ENCODE measurements at places on chromosomes 2 and 18.

DNA sequence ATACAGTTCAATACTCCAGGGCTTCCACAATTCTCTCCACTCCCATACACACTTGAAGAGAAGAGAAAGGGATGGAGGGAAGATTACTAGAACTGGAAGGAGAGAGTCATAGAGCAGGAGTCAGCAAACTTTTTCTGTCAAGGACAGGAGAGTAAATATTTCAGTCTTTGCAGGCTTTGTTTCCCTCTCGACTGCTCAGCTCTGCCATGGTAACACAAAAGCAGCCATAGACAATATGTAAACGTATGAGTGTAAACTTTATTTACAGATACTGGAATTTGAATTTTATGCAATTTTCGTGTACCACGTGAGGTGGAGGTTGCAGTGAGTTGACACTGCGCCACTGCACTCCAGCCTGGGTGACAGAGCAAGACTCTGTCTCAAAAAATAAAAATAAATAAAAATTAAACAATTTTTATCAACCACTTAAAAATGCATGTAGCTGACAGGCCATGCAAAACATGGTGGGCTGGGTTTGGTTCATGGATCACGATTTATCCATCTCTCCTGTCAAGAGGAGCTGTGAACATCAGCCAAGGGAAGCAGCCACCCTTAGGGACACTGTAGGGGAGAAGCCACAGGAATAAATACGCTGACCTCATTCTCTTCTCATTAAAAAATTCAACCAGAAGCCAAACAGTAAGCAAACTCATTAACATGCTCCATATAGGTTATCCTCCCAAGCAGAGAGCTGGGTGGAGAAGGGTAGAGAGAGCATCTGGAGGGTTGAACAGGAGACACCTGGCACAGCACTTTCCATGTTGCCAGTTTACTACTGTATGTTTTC lies 266.4 kb upstream of the FN1 start:
- no peak for DNase-seq

DNA sequence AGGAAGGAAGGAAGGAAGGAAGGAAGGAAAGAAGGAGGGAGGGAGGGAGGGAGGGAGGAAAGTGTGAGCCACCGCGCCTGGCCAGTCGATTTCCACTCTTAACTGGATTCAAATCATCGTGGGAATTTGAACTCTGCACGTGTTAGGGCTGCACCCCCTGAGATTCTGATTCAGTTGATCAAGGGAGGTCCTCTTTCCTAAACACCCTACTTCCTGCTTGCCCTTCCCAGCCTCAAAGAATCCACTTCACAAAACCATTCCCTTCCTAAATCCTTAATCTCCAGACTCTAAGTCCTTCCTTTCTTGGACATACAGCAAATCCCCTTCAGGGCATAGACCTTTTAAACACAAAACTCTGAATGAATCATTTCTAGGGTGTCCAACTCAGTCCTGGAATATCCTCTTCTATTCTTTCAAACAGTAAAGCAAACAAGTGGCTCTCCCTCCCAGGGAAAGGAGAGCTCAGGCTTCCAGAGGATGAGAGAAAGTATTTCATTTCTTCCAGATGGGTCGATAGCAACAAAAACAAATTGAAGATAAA lies 68.2 kb upstream of the MBOAT2 start:
- DNase-seq, result no peak

- no peak for DNase-seq
These were observed 450.6 kb upstream of the ST6GAL2 start for GRCh38 chr2:107336526-107336925.

DNA sequence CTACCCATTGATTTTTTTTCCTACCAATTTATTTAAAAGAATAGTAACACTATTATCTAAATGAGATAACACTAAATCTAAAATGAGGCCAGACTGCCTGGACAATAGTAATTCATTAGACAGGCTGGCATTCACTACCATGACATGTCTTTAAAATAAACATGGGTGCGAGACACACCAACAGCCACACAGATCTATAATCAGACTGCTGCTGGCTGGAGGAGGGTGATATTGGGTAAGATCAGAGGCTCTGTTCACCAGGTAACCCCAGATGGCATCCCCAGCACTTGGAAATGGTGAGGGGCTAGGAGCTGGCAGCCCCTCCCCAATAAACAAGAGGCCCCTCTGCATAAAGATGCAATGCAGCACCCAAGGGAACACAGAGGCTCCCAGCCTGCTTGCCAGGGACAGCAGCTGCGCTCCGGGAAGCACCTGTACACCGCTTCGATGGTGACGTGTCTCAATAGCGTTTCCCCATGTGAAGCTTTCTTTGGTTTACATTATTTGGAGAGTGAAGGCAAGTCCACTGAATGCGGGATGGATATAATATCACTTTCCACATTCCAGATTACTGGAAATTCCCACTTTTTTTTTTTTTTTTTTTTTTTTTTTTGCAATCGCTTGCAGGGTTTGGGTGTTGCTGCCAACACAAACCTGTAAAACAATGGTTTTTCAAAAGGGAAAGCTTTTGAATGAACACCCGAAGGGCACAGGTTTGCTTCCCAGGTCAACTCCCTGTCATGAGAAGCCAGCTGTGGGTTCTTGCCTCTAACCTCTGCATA lies 159.0 kb downstream of the ZNF516 start:
- DNase-seq, result no peak

DNA sequence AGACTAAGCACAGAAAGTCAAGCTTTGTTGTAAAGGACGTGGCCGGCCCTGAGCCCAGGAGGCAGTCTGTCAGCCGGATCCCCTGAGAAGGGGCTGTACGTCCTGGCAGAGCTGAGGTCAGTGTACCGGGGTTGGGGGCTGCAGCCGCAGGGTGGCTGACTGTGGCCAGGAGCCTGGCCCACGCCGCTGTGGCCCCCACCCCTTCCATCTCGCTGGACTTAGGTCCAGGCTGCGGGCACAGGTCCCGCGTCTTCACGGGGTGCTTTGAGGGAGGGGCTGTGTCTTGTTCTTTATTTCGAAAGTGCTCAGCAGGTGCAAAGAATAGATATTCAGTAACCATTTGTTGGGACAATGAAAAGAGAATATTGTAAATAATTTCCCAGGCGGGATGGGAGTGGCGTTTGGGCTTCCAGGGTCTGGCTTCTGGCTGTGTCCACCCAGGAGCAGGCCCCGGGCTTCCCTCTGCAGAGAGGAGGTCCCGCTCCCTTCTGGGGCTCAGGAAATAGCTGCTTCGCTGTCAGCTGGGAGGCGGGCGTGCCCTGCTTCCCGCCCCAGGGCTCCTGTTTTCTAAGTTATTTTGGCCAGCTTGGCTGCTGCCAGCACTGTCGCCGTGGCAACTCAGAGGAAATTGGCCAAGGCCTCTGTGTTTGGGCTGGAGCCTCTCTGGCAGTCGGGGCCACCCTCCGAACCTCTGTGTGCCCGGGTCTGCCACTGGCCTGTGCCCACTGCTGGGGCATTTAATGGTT lies 7.4 kb downstream of the NFATC1 start:
- no peak for DNase-seq

DNA sequence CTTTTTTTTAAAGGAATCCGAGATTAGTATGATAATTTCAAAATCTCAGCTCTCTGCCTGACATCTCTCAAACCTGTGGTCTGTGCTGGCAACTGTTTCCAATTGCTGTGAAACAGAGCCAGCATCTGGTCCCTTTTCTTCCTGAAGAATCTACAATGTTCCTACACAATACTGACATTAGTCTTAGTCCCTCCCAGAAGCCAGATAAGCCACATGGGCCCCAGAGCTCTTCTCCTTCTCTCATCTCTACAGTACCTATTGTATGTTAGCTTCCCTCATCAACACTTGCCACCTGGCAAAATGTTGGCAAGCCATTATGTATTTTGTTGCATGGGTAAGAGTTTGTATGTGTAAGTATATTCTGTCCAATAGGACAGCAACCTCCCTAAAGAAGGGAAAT lies 62.9 kb upstream of the CDKL4 start:
- no peak for DNase-seq

- no peak for DNase-seq
These were observed 5.0 kb downstream of the B3GNT2 start for GRCh38 chr2:62200868-62201267.

DNA sequence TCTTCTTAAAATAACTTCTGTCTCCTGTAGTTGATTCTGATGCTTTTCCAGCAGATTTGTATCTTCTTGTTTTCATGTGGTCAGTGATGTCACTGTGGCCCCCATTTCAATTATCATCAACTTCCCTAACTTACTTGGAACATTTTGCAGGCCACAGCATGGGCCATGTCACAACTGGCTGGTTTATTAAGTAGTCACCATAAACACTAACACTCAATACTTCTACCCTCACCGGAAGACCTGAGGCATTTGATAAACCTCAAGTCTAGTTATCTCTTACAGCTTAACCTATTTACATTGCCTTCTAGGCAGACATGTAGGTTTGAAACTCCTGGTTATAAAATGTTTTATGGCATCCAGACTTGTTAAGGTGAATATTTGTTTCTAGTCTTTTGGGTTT lies 37.4 kb upstream of the PROKR1 start:
- DNase-seq, result no peak

DNA sequence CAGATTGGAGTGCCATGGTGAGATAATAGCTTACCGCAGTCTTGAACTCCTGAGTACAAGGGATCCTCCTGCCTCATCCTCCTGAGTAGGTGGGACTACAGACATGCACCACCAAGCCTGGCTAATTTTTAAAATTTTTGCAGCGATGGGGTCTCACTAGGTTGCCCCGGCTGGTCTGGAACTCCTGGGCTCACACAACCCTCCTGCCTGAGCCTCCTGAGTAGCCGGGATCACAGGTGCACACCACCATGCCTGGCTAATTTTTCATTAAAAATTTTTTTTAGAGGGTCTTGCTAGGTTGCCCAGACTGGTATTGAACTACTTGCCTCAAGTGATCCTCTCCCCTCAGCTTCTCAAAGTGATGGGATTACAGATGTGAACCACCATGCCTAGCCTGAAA lies 27.8 kb downstream of the RAB31 start:
- no peak for DNase-seq

- no peak for DNase-seq
These were observed 24.7 kb downstream of the STEAP3 start for GRCh38 chr2:119248311-119248710.

- no peak for DNase-seq
These were observed 18.0 kb upstream of the LBH start for GRCh38 chr2:30213326-30213725.

DNA sequence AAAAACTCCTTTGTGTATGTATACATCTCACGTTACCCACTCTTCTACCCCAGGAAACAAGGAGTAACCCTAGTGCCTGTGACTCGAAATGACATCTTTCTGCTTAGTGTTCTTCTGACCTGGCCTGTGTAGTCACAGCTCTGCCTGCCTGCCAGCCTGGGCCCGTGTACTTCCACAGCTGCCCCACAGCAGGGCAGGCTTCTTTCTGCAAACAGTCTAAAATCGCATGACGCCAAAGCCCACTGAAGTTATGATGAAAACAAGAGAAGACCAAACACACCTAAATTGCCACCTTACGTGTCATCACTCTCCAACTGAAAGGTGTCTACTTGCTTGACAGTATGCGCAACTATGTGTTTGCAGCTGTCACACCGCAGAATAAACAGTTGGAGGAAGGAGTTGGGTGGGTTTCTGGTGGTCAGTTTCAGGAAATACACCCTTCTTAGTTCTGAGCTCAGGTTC lies 1.5 kb downstream of the GAREM1 start:
- no peak for DNase-seq

GRCh38 chr2:148483665-148484064 lies 160.9 kb upstream of the EPC2 start:
- DNase-seq, result no peak

- DNase-seq, result no peak
These were observed 7.5 kb downstream of the PUM2 start for GRCh38 chr2:20343128-20343527.

DNA sequence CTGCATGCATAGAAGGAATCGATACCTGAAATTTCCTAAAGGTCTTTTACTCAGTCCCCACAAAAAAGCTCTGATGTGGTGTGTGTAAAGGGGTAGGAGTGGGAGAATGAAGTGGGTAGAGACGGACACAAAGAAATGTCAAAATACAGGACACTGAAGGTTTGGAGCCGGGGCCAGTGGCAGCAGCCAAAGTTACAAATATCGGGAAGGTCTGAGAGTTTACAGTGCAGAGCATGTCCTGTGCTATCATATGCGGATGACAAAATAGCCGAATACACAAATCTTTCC lies 89.9 kb upstream of the STON1 start:
- DNase-seq, result no peak

GRCh38 chr2:22403748-22404147 lies 981.2 kb upstream of the KLHL29 start:
- DNase-seq, result no peak

Measured in epithelial cell of prostate (primary cell).